ENCODE measurements at places on chromosomes 2 and 18.

- DNase-seq = no peak
Measured at GRCh38 chr2:172215172-172215935, 112.7 kb upstream of the DLX2 start.

DNA sequence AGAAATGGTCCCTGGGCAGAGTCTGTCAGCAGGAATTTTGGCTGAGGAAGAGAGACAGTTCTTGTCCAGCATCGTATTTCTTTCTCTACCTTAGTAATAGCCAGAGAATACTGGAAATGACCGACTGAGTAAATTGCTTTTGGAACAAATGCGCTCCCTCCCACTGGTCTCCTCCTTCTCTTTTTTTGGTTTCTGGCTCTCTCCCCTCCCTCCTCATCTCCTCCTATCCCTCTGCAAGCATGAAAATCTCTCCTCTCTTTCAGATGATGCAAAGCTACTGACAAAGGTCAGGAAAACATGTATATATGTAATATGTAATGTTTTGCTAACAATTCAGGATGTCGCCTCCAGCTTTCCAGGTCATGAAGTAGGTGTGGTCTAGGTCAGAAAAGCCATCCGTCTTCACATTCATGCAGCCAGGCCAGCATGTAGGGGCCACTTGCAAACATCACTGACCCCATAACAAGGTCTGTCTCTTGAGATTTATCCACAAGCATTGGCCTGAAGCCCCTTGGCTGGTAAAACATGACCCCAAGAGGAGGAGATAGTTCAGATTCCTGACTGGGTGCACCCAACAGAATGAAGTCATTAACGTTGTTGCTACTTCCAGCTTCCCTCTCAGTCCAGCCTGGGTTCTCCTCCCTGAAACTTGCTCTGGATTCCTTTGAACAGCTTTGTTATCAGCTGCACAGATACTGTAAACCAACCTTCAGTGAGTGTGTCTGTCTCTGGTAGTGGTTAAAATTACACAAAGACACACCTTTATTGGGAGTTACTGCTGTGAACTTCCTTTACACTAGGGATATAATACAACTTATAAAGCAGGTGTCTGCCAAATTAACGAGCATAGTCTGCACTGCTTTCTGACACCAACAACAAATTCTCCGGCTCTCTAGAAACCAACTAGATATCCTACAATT lies 864.4 kb upstream of the KLHL29 start:
- DNase-seq = no peak

DNA sequence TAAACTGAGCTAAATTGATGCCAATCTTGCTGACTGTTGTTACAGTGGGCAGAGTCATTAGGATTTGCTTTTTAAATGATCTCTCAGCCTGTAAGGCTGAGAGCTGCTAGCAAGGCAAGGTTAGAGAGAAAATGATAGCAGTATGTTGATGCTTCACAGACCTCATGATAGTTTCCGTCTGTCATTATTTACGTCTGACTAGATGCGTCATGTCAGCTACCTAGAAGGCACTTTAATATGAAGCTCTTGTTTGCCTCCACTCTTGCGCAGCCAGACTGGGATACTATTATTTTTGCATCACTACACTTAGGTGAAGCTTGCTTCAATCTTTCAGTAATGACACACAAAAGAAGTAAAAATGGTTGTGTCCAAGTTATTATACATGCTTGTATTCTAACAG lies 313.8 kb downstream of the LNPK start:
- no peak for DNase-seq

DNA sequence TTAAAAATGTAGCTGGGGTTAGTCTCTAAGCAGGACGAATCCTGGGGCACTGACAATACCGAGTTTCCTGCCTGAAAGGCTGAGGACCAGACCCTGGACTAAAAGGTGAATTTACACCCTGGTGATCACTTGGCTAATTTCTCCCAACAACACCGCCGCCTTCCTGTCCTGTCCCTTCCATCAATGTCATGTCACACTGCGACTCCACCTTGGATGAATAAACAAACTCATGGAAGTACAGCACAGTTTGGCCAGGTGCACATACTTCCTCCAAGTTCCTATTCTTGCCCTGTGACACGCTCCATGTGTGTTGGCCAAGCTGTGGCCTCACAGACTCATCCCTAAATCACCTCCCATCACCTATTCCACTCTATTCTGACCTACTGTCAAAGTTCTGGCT lies 15.9 kb upstream of the GALM start:
- no peak for DNase-seq

DNA sequence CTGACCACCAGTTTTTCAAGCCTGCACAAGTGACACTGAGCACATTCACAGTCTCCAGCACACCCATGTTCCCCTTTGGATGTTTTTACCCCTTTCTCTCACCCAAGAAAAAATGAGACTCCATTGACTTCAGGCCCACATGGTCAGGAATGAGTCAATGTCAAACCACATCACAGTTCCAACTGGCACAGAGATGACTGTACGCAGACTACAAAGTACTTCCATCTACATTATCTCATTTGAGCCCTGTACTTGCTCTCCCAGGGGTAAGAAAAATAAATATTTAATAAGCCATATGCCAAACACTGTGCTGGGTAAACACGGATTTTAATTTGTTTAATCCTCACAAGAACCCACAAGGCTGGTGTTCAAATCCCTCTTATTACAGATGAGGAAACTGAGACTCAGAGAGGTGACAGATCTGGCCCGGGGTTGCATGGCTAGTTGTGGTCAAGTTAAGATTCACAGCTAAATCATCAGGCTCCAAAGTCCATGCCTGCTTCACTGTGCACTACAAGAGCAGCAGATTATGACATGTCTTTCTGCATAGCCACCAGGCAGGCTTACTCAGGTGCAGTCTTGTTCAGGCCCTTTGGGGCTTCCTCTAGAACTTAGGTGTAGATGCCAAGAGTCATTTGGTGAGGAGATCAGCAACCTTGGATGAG lies 106.1 kb downstream of the TXNL1 start:
- no peak for DNase-seq

- DNase-seq = peak; percentile 79
Measured at GRCh38 chr2:170739048-170739447, 23.9 kb downstream of the SP5 start.

DNA sequence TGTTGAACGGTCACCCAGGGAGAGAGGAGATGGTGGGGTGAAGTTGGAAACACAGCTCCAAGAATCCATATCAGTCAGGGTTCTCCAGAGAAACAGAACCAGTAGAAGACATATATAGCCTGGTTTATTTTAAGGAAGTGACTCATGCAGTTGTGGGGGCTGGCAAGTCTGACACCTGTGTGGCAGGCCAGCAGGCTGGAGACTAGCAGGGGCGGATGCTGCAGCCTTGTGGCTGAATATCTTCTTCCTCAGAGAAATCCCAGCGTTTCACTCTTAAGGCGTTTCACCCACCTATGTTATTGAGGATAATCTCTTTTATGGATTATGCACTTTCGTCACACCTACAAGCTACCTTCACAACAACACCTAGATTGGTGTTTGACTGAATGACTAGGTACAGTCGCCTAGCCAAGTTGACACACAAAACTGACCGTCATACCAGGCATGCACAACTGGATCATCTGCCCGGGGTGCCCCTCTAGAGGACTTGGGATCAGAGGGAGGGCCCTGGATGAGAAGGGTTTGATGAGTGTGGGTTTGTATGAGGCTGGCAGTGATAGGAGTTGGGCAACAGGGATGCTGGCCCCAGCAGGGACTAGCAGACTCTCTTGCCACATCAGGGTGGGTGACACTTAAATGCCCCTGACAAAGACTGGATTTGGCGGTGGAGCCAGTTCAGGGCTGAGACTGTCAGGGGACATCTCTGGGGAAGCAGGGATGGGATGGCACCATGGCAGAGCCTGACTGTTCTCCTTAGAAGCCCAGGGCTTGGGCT lies 23.4 kb downstream of the MROH2A start:
- DNase-seq = no peak

GRCh38 chr2:207109768-207110167 lies 56.0 kb downstream of the KLF7 start:
- no peak for DNase-seq

- DNase-seq = no peak
Measured at GRCh38 chr2:120994301-120994995, 258.8 kb downstream of the GLI2 start.

GRCh38 chr2:126898636-126899035 lies at the start of gene TEX51:
Gene TEX51, plus strand, starts transcription at chr2:126898890. Its CDS starts 29 bp downstream, at chr2:126898919.
- DNase-seq = no peak

DNA sequence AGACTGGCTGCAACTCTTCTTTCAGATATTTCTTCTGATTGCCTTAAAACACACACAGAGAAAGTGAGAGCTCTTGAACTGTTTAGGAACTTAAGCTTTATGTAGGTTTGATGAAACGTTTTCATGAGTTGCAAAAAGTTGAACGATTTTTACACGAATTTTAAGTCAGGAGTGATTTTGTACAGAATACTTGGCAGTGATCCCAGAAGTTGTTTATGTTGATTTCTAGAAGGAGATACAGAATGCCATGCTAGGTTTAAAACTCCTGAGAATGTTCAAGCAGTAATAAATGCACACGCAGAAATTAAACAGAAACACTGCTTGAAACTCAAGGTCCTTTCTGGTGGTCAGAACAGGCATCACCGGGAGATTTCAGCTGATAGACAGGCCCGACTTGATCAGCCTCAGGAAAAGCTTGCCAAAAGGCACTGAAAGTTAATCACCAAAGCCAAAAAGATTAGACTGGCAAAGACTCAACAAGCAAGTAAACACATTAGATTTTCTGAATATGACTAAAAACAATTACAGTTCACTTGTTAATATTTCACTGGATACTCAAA lies 123.1 kb downstream of the SOCS6 start:
- DNase-seq = no peak

DNA sequence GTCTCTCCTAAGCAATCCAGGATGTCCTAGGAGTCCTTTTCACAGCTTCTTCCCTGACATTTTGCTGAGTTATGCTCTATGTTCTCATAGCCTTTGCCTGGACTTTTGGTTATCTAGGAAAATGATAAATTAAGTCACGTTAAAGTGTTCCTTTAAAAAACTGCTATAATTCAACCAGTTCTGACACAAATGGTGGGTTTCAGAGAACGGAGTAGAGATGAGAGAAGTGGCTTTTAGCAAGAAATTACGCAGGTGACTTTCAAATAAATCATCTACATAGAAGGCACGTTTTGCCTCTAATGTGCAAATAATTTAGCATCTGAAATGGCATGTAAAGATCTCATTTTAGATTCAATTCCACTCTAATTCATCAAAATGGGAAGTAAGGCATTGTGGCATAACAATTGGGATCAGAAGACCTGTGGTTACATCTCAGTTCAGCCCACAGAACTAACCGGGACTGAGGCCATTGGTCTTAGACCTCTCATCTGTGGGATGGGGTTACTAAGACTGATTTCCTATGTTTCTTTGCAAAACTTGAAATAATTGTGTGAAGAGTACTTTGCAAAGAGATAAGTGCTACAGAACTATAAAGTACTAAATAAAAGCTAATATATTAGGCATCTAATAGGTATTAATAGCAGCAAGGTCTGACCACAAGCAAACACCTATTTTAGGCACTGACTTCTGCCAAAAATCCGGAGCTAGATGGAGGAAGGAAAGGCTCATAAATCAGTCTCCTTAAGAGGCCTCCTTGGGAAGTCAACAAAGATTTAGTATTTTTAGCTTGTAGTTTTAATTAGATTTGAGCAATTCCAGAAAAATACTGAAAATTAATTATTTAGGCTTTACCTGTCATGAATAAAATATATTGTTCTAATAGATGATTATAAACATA lies 211.4 kb downstream of the PIEZO2 start:
- no peak for DNase-seq

- DNase-seq = no peak
Measured at GRCh38 chr18:9688036-9688741, 19.9 kb upstream of the RAB31 start.

GRCh38 chr2:70670626-70671025 lies 97.4 kb downstream of the ADD2 start:
- no peak for DNase-seq

- DNase-seq = no peak
Measured at GRCh38 chr2:149924028-149924427, 336.5 kb upstream of the MMADHC start.

GRCh38 chr2:224022486-224022885 lies 16.6 kb downstream of the SERPINE2 start:
- DNase-seq = no peak

GRCh38 chr2:199875400-199875799 lies 24.4 kb upstream of the FTCDNL1 start:
- DNase-seq = no peak

GRCh38 chr2:72863046-72863445 lies 24.2 kb upstream of the SPR start:
- no peak for DNase-seq

DNA sequence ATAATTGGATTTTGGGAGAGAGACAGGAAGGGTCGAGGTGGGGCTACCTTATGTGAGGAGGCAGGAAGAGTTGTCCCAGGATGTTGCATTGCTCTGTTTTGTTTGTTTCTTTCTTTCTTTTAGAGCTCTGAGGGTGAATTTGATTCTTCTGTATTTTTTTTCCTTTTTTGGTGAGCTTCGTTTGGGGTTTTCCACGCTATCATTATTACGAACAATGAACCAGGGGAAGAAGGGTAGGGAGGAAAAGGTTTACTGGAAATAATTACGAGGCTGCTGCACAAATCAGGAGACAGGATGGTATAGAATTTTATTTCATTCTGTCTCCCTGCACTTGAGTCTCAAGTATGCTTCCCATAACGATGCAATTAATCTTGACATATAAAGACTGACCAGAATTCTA lies 51.4 kb upstream of the ZNF516 start:
- no peak for DNase-seq

DNA sequence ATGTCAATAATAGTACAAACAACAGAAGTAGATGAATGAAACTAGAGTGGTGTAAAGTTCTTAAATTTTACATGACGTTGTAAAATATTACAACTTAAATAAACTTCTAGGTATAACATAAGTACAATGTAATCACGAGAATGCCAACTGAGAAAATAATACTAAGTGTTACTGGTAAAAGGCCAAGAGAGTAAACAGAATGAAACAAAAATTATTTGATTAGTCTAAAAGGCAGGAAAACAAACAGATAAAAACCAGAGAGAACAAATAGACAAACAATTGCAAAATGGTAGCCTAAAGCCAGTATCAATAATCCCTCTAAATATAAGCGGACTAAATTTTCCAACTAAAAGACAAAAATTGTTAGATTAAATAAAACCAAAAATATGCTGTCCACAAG lies 71.9 kb downstream of the SMAD2 start:
- DNase-seq = no peak

Measured in fibroblast of the conjunctiva (primary cell).